ENCODE measurements at places on chromosomes 3 and 15.

- DNase-seq: no peak
Measured at GRCh38 chr15:91209726-91210125, 109.7 kb downstream of the SV2B start.

DNA sequence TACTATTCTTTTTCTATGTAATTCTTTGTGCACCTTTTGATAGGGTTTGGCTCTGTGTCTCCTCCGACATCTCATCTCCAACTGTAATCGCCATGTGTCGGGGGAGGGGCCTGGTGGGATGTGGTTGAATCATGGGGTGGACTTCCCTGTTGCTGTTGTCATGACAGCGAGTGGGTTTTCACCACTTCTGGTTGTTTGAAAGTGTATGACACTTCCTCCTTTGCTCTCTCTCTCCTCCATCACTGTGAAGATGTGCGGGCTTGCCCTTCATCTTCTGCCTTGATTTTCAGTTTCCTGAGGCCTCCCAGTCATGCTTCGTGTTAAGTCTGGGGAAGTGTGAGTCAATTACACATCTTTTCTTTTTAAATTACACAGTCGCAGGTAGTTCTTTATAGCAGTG, 225.8 kb upstream of the DPPA4 start:
- no peak for DNase-seq

DNA sequence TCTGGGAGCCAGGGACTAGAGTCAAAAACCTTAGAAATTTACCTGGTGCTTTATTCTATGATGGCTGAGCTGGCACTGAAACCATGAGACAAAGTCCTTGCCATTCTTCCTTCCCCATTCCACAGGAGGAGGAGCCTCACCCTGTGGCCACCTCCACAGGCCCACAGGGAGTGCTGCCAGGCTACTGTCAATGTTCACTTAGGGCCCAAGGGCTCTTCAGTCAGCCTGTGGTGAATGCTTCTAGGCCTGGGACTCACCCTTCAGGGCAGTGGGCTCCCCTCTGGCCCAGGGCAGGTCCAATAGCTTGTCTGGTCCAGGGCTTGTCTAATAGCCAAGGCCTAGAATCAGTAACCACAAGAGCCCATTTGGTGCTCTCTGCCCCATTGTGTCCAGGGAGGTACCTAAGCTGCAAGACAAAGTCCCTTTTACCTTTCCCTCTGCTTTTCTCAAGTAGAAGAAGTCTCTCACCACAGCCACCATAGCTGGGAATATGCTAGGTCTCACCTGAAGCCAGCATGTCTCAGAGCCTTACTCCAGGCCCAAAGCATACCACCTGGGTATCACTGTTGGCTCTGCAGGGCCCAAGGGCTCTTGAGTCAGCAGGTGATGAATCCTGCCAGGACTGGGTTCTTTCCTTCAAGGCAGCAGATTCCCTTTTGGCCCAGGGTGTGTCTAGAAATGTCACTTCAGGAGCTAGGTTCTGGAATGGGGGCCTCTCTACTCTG, 61.8 kb upstream of the CHRNB4 start:
- DNase-seq: no peak

- no peak for DNase-seq
Measured at GRCh38 chr15:75454471-75455378, 3.2 kb upstream of the SIN3A start.

- DNase-seq: no peak
Measured at GRCh38 chr15:48466820-48467219, 135.6 kb downstream of the DUT start.

DNA sequence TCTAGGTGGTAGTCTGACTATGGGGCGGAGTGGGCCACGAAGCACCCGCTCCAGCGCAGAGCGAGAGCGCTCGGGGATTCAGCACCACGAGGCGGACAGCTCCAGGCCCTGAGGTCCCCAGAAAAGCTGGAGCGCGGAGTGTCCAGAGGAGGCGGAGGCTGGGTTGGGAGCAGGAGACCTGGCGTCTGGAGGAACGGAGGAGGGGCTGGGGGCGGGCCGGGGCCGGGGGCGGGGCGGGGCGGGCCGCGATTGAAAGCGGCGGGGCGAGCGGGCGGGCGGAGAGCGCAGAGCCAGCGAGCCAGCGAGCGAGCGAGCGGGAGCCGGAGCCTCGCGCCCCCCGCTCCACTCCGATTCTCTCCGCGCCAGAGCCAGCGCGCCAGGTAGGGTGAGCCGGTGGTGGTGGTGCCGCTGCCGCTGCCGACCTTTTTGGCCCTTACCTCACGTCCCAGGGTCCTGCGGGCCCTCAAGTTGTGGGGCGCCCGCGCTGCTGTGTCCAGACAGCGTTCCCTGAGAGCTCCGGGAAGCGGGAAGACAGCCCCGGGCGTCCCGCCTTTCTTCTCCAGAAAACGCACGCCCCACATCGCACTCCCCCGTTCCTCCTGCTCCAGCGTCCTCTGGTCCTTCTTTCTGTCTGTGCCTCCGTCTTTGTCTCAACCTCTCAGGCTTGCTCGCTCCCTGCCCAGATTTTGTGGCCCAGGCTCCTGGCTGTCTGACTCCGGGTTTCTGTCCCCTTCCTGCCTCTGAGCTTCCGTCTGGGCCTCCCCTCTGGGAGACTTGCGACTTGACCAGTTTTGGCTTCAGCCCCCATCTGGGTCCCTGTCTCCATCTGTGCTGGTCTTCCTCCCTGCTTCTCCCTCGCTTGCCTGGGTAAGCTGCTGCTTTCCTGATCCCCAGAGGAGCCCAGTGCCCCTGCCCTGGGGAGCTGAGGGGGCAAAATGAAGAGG, at the start of gene GRM2:
Gene GRM2 (plus strand): TSS at position 281 of the 944 bp plus-strand sequence. CDS start 1,916 bp downstream, outside the sequence.
- peak; percentile 50 for DNase-seq
